ENCODE measurements at places on chromosomes 6 and 20.

GRCh38 chr6:56579155-56579851, 63.4 kb downstream of the DST start:
- DNase-seq, result no peak

- no peak for DNase-seq
Measured at GRCh38 chr6:157246771-157247484, 76.4 kb downstream of the TMEM242 start.

DNA sequence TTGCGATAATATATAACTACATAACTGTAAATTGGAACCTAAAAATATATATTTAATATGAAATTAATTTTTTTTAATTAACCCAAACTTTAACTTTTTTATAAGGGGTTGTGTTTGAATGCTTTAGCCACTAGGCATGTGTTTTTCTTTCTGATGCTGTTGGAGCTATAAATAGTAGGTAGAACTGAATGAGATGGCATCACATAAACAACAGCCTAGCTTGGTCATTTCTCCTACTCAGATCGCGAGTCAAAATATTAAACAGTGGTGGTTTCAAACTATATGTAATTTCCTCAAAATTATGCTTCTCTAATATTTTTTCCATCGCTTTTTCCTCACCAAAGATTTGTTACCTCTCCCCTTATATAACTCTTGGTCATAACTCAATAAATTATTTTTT, 243.2 kb downstream of the ARID1B start:
- DNase-seq, result no peak

DNA sequence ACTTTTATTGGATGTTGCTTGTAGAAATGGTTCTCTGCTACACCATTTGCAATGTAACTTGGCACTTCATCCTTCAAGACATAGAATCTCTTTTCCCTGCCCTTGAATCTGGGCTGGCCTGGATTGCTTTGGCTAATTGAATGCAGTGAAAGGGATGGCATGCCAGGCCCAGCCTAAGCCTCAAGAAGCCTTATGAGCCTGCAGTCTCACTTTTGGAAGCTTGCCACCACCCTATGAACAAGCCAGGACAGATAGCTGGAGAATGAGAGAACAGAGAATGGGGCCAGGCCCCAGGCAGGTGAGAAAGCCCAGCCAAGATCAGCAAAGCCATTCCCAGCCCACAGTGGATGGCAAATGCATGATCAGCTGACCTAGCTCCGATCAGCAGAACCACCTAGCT, 350.7 kb upstream of the RNF24 start:
- no peak for DNase-seq

DNA sequence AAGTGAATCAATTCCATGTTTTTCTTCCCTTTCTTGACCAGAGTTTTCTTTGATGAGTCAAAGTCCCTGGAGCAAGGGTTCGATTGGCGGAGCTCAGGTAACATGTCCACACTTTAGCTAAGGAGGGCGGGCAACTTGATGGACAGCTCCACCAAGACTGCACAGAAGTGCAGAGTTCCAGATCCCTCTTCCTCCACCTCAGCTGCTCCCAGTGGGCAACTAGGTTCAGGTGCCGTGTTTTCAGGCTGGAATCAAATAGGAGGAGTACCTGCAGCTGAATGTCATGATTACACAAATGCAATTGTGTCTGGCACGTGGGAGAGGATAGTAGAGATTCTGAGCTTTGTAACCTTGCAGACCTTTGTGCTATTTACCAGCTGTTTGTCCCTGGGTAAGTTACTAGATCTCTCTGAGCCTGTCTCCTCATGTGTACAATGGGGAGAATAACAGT, 1.9 kb upstream of the ELMO2 start:
- no peak for DNase-seq

DNA sequence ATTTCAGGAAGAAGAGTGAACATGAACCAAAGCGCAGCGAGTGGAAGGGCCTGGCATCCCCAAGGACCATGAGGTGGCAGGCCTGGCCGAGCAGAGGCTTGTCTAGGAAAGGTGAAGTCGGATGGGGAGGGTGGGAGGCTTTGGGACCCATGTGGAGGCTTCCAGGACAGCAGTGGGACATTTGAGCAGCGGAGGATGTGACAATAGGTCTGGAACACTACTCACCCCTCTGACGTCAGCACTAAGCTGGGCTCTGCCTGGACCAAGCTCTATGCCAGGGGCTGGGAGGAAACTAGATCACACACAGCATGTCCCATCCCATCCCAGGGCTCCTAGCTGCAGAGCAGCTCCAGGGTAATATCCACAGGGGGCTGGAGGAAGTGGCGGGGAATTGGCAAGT, 175.3 kb upstream of the RIN2 start:
- no peak for DNase-seq

- no peak for DNase-seq
Measured at GRCh38 chr6:83057705-83058321, 7.8 kb downstream of the UBE3D start.

GRCh38 chr20:16096756-16097326, 476.4 kb downstream of the KIF16B start:
- DNase-seq, result no peak

DNA sequence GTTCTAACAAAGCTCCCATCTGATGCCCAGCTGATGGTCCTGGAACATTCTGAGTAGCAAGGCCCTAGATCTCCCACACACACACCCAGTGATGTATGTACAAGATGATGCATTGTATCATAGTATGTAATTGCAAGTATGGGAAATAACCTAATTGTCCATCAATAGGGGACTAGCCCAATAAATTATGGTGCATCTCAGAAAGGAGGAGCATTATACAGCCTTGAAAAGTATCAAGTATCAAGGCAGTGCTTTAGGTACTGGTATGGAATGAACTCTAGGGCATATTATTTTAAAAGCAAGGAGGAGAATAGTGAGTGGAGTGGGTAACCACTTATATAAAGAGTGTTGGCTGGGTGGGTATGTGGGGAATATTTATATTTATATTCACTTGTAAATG, 24.8 kb upstream of the PREX1 start:
- no peak for DNase-seq

DNA sequence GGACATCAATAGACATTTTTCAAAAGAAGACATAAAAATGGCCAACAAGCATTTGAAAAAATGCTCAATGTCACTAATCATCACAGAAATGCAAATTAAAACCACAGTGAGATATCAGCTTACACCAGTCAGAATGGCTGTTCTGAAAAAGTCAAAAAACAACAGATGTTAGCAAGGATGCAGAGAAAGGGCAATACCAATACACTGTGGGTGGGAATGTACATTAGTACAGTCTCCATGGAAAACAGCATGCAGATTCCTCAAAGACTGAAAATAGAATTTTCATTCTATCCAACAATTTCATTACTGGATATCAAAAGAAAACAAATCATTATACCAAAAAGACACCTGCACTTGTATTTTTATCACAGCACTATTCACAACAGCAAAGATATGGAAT, 85.3 kb downstream of the DCDC2 start:
- DNase-seq, result no peak

DNA sequence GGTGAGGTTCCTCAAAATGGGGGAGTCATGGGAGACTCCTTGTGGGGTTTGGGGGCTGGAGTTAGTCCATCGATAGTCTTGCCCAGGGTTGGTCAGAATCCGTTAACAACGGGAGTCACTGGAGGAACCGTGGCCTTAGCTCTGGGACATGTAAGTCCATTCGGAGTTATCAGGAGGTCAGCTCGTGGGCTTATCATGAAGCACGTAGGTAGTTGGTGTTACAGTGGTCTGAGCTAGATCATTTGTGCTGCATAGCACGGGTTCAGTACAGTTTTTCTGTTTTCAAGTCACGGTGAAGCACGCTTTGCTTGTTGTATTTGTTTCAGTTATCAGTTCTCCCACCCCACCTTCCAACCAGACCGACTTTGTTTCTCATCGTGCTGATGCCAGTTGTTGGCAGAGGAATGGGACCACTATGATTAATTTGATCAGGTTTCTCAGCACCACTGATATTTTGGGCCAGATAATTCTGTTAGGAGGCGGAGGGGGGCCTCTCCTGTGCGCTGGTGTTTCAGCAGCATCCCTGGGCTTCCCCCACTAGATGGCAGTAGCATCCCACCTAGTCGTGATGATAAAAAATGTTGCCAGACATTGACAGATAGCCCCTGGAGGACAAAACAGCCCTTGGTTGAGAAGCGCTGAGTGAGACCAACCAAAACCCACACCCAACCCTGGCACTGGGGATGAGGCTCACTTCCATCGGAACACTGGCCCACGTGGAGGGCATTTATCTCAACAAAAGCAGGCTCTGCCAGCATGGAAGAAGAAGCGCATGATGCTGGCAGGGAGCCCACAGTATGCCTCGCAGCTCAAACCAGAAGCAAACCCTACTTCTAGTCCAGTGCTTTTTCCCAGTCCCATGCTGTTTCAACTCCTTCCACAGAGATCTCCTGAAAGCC, 2.2 kb upstream of the APMAP start:
- DNase-seq, result peak; percentile 83

DNA sequence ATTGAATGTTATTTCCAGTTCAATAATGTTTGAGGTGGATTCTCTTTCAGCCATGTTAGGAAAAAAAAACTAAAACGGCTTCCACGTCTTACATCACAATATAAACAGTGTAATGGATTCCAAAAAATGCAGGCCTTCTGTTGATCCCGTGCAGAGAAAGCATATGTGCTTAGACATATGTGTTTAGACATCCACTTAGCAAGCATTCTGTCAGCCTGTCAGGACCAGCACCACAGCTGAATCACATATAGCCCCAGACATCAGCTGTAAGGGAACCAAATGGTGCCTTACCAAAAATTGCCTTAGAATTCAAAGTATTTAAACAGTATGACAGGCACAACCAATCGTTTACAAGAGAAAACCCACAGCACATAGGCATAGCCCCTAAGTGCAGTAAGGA, 304.9 kb downstream of the EYA4 start:
- DNase-seq, result no peak

- peak; percentile 34 for DNase-seq
Measured at GRCh38 chr6:155223646-155224451, 40.0 kb upstream of the CLDN20 start.

DNA sequence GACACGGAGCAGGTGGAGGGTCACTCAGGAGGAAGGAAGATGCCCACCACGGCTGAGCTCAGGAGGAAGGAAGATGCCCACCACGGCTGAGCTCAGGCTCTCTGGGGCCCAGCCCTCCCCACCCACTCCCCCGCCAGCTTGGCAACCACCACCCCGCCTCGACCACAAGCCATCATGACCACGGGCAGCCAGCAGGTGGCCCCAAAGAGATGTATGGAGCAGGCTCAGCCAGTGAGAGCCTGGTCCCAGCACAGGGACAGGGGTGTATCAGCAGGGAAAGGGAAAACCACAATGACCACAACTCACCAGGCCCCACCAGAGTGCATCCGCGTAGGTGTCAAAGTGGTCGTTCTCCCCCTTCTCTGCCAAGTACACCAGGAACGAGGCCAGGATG, 30.4 kb downstream of the KCNQ2 start:
- DNase-seq, result peak; percentile 60

DNA sequence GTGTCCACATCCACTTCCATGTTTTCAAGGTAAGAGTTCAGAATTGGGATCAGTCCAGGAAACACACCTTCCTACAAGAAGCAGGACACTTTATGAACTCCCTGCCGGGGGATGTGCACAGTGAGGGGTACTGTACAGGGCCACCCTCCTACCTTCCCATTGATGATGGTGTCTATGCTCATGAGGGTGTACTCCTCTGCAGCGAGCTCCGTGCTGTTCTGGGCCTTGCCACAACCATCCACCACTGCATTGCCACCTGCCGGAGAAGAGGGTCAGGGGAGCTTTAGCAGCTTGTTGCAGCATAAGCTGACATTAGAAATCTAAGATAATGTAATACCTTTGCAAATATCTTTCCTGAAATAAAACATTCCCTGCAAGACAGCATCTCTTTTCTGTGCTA, 44.8 kb downstream of the GCLC start:
- no peak for DNase-seq

DNA sequence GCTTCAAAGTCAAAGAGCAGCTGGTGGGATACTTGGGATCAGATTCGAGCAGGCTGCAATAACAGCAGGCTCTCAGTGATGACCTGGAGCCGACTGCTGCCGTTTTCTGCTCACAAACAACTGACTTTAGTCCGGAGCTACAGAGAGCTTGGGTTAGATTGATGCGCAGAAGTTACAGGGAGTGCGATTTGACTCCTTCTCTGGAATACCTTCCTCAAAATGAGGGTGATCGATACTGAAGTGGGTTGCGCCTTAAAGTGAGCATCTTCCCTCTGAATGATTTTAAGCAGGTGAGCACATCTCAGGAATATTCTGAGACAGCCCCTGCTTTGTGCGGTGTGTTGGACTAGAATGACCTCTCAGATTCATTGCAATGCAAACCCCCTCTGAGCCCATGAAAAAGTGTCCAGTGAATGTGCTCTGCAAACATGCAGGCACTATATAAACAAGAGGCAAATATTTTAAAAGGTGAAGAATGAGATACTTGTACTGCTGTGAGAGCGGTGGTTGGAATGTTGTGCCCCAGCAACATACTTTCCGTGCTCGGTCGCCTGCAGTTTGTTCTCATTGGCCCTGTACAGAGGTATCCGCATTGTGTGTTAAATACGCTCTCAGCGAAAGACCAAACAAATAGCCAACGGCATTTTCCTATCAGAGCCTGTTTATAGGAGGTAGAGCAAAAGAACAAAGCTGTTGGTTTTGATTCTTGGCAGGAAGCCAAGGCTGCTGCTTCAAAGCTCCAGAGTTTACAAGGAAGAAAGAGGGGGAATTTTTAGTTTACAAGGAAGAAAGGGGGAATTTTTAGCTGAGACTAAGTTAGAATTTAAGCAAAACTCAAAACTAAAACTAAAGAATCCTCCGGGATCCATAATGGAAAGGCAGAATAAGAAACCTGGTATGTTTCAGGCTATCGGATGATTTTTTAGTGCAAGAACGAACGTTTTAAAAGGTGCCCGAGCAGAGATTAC, 67.7 kb downstream of the PHACTR2 start:
- DNase-seq, result no peak

- DNase-seq, result no peak
Measured at GRCh38 chr6:90663873-90664272, 77.0 kb upstream of the MAP3K7 start.

DNA sequence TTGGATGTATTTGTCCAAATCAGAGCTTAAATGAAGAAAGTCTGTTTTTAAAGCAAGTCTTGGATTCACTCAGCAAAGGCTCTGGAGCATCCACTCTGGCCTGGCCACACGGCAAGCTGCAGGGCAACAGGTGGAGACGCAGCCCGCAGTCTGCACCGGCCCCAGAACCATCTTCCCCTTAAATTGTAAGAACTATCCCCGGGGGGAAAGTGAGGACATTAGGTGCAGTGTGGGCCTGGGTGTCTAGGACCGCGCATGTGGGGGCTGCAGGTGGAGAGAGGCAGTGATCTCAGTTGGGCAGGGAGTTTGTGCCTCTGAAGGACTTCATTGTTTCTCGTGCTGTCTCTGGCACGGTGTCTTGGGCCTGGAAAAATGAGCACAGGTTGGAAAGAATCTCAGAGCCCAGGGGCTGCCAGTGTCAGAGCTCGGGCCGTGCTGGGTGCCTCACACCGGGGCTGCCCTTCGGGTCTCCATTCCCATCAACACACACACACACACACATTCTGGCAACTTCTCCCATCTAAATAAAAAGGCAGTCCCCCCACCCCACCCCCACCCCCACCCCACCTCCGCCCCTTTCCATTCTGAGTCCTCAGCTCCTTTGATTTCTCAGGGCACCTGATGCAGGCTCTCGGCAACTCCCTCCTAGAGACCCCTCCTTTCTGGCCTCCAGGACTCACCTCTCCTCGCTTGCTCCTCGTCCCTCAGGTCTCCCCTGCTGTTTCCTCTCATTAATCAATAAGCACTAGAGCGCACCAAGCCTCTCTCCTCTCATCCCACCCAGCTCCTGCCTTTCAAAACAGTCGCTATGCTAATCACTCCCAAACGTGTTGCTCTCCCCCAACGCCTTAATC, 48.4 kb downstream of the FOXF2 start:
- no peak for DNase-seq

All from activated CD4-positive, alpha-beta T cell treated with anti-CD3 and anti-CD28 coated beads, Interleukin-2, amount 50 U/mL, for 4 hours (primary cell).